ENCODE measurements at places on chromosomes 5 and 9. TPM values are rescaled to one million over a fixed set of nuclear protein-coding genes. Genes with fewer than 3 reads are reported as not detected.

DNA sequence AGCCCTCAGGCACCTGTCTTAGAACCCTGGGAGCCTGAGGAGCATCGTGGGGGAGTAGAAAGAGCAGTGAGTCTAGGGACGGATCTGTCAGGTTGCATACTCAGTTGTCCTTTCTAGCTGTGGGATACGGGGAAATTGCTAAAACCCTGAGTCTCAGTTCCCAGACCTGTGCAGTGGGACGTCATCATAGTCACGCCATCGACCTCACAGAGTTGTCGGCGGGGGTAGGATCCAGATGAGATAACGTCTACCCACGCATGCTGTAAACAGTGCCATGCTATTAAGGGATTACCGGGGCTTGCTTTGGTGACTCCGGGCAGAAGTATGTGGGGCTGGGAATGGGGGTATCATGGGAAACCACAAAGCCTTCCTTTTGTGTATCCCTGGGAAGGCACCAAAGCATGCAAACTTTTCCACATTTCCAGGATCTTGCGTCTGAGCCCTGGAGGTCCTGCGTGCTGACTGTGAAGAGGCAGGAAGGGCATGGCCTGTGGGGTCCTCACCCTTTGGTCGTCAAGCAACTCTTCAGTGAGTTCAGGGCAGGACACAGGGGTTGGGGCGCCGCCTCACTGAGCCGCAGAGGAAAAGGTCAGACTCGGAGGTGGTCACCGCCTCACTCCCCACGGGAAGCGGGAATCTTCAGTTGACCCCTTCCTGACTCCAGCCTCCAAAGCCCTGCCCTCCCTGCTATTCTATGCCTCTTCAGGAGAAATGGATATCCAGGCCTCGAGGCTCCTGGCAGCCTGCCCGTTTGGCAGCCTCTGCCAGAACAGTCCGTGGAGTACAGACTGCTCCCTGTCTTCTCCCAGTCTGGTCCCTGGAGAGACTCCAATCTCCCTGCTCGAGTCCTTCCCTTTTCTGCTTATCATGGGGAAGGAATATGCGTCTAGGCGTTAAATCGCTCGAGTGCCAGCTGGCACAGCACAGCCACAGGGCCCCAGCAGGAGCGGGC is 186.8 kb upstream of the KLF9 start:
- no peak for DNase-seq

Gene ZNF354C
- polyA plus RNA-seq, result 0.08 TPM

Gene HSDL2
- 23.1 TPM for polyA plus RNA-seq

GRCh38 chr5:170750791-170751190 is 32.7 kb upstream of the GABRP start:
- DNase-seq, result no peak

Gene APBB3
- polyA plus RNA-seq, result 24.3 TPM

- no peak for DNase-seq
These were observed 3.2 kb downstream of the PRDM6 start for GRCh38 chr5:123092223-123092593.

Measured in K562 (cell line).